CD4-positive, alpha-beta T cell treated with Interleukin-6 for 4 hours (primary cell): ENCODE measurements at places on chromosomes 1 and 21.

- DNase-seq, result peak; percentile 30
These were observed 122.9 kb upstream of the KRTAP19-8 start for GRCh38 chr21:31161157-31161556.

GRCh38 chr1:73066866-73067265 lies 784.5 kb upstream of the NEGR1 start:
- no peak for DNase-seq

DNA sequence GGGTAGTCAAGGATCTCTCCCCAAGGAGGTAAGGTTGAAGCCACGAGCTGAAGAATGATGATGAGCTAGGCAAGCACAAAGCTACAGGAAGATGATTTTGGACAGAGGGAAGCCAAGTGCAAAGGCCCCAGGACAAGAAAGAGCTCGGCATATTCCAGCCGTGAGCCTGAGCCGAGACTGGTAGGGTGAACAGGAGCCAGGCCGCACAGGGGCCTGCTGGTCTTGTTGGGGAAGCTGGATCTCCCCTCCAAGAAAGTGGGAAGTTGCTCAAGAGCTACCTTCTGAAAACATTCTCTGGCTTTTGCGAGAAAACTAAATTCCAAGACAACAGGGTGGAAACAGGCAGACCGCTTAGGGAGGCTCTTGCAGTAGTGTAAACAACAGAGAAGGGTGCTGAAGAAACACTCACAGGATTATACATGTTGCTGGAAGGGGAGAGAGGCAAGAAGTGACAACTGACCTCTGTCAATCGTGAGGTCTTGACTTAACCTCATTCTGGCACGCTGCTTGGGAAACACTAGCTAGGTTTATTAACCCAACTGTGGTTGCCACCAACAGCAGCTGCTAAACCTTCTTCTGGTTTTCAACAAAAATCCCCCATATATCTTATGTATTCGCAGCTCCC lies 625.2 kb downstream of the SMYD3 start:
- DNase-seq, result no peak

GRCh38 chr1:219138747-219139146 lies 34.9 kb upstream of the LYPLAL1 start:
- no peak for DNase-seq

DNA sequence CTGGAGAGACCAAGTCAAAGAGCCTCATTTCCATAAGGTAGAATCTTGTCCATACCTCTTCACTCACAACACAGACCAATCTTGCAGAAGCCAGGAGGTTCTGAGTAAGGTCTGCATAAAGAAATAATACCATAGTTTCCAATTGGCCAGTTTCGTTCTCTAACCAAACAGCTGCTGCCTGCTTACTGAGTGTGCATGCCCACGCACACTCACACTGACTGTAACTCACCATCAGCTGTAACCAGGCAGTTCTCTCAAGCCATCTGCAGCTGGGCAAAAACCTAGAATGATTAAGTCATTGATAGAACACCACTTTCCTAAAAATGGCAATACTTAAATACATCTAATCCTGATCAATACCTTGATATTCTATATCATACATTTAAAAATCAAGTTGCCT lies 106.6 kb upstream of the VAV3 start:
- no peak for DNase-seq

GRCh38 chr1:100387657-100388350 lies 35.5 kb downstream of the CDC14A start:
- DNase-seq, result no peak

GRCh38 chr1:25927521-25928265 lies 21.5 kb upstream of the STMN1 start:
- DNase-seq, result no peak

DNA sequence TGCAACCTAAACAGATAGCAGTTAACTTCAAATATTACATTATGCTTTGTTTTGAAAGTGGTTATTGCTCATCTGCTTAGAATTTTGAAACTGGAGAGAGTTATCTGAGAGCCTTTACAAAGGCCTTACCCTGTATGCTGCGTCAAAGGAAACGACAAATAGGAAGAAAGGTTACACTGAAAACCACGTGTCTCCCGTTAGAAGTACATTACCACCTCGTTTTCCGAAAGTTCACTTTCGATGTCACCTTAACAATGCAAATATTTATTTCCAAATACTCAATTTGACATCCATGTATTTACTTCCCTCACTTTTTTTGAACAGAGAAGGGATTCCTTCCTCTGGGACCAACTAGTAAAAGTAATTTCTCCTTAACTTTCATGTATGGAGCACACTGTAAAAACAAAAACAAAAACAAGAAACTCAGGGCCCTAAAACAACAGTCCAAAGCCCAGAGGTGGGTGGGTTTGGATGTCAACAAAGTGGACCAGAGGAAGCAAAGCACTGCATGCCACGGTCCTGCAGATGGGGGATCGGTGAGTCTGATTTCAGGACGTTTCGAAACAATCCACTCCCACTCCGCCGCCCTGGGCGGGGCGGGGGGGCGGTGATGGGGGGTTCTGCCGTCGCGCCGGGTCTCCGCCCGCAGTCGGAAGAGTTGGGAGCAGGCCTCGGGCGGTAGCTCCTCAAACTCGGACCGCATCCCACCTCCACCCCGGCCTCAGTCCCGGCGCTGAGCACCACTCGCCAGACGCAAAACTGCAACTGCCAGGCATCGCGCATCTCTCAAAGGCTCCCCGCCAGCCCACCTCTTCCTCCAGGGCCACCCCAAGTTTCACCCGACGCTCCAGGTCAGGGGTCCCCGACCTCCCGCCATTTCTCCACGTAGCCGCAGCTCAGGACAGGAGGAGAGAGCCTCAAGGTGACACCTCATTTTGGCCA lies 841 bp downstream of the ADSS2 start:
- DNase-seq, result peak; percentile 69
